ENCODE measurements at places on chromosomes 12 and 14. TPM values are rescaled to one million over a fixed set of nuclear protein-coding genes. Genes with fewer than 3 reads are reported as not detected.

STYK1 gene
- total RNA-seq: not detected

DNA sequence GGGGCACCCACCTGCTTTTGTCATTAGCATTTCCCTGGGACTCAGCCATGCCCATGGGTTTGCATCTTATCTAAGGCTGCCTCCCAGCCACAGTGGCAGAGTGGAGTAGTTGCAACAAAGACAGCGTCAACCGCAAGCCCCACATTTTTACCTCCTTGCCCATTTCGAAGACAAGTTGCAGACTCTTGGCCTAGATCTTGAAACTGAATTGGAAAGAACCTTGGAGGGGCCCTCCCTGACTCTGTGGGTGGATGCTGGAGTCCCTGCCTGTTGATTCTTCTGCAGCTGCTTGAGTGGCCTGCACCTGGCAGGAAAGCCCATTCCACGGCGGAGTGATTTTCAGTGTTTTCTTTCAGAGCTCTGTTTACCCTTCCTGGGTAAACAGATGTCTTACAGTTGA, 309.0 kb downstream of the VRK1 start:
- no peak overlapping the region for H3K4me3 ChIP-seq
- no peaks in the 10 kb centered on the region for H3K4me1 ChIP-seq
- no peaks in the 10 kb centered on the region for H3K27me3 ChIP-seq
- H3K36me3 ChIP-seq: no peaks in the 10 kb centered on the region
- DNase-seq: no peak

DNA sequence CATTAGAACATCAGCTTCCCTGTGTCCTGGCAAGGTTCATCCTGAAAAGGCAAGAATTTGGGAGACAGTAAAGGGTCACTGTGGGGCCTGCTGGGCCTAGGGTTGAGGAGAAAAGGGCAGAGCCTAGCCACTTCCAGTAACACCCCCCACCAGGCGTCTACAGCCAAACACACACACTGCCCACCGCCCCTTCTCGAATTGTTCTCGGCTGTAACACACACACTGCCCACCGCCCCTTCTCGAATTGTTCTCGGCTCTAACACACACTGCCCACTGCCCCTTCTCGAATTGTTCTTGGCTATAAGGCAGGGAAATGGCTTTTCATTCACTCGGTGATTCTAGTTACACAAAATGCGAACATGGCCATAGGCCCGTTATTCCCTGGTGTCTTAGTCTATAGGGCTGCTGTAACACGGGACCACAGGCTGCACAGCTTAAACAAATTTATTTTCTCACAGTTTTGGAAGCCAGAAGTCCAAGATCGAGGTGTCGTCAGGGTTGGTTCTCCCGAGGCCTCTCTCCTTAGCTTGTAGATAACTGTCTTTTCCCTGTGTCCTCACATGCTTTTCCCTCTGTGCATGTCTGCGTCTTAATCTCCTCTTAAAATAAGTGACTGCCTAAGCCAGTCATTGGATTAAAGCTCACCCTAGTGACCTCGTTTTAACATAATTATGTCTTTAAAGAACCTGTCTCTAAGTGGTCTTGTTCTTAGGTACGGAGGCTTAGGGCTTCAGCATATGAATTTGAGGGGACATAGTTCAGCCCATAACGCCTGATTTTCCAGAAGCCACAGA, 171.0 kb downstream of the ADGRD1 start:
- no peaks in the 10 kb centered on the region for H3K36me3 ChIP-seq
- no peak overlapping the region for H3K4me3 ChIP-seq
- no peak overlapping the region for H3K27ac ChIP-seq

OTOGL gene
- total RNA-seq: 1.6 TPM

DNA sequence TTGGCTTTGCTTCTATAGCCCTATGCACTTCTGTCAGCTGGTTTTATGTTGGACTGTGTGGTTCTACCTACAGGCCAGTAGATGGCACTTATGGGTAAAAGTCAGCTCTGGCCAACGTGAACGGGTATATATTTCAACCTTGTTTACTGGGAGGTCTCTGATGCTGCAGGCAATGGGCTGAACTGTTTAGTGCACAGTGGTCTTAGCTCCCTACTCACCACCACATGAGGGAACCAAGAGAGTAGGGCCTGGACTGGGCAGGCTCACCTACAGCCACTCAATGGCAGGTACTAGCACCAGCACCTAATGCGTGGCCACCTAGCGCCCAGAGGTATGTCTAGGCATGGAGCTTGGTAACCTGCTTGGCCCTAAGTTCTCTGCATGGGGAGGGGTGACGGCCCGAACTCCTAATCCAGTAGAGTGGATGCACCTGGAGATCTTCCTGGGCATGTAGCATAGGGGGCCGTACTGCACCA, 481.8 kb downstream of the TMEM117 start:
- H3K27me3 ChIP-seq: no peaks in the 10 kb centered on the region
- H3K4me3 ChIP-seq: no peak overlapping the region
- H3K27ac ChIP-seq: no peak overlapping the region
- H3K36me3 ChIP-seq: no peaks in the 10 kb centered on the region
- H3K4me1 ChIP-seq: no peaks in the 10 kb centered on the region

- peak overlapping the region; percentile 71 for H3K4me3 ChIP-seq
- H3K27me3 ChIP-seq: no peaks in the 10 kb centered on the region
- H3K4me1 ChIP-seq: peaks cover 94% of the 10 kb centered on the region
- peak overlapping the region; percentile 89 for H3K27ac ChIP-seq
- DNase-seq: no peak
These were observed 1.5 kb downstream of the BLOC1S1 start for GRCh38 chr12:55717011-55718007.

DNA sequence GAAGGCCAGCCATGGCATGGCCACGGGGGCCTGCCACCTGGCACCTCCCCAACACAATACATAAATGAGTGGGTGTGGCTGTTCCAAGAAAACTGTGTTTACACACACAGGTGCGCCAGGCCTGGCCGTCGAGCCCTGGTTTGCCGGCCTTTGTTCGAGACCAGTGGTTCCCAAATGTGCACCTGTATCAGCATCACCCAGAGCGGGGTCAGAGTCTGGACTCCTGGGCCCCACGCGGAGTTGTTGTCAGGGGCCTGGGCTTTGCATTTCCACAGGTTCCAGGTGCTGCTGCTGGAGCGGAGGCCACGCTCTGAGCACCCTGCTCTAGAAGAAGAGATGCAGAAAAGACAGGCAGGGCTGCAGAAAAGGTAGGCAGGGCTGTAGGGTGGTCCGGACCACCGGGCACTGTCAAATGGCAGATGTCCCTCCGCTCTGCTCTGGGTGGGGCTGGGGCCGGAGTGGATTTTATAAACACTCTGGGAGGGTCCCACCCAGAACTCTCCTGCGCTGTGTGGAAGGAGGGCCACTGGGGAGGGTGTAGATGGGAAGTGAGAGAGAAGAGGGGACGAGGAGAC, 4.2 kb upstream of the ASPG start:
- peaks cover 54% of the 10 kb centered on the region for H3K27me3 ChIP-seq
- H3K27ac ChIP-seq: no peak overlapping the region
- H3K4me1 ChIP-seq: peaks cover 16% of the 10 kb centered on the region
- no peak for DNase-seq
- no peak overlapping the region for H3K4me3 ChIP-seq
- no peaks in the 10 kb centered on the region for H3K36me3 ChIP-seq

- no peaks in the 10 kb centered on the region for H3K36me3 ChIP-seq
- no peaks in the 10 kb centered on the region for H3K4me1 ChIP-seq
- no peaks in the 10 kb centered on the region for H3K27me3 ChIP-seq
These were observed 83.2 kb upstream of the SSTR1 start for GRCh38 chr14:38124506-38124905.

DNA sequence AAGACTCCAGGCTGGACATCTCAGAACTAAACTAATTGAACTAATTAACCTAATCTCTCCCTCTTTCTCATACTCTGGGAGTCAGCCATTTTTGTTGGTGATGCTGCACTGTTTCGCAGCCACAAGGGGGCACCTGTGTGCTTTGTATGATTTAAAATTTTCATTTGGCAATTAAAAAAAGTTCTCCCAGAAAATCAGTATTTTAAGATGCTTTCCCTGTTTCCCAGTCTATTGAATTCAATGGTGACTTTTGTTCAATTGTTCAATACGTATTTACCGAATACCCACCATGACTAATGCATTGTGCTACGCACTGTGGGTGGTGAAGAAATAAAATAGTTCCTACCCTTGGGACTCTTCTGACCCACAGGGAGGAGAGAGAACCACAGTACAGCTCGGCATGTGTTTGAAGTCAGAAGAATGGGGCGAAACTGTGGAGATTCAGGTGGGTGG, 63.7 kb downstream of the ZNF664 start:
- H3K27me3 ChIP-seq: no peaks in the 10 kb centered on the region
- H3K27ac ChIP-seq: no peak overlapping the region
- H3K36me3 ChIP-seq: no peaks in the 10 kb centered on the region
- no peak for DNase-seq
- no peaks in the 10 kb centered on the region for H3K4me1 ChIP-seq

All from esophagus muscularis mucosa (tissue), 4 donors.